ENCODE measurements at places on chromosomes 7 and 10.

GRCh38 chr7:22566592-22566991, 66.6 kb upstream of the STEAP1B start:
- no peak for DNase-seq

GRCh38 chr10:29522061-29522855, 112.5 kb downstream of the SVIL start:
- DNase-seq: peak; percentile 59

DNA sequence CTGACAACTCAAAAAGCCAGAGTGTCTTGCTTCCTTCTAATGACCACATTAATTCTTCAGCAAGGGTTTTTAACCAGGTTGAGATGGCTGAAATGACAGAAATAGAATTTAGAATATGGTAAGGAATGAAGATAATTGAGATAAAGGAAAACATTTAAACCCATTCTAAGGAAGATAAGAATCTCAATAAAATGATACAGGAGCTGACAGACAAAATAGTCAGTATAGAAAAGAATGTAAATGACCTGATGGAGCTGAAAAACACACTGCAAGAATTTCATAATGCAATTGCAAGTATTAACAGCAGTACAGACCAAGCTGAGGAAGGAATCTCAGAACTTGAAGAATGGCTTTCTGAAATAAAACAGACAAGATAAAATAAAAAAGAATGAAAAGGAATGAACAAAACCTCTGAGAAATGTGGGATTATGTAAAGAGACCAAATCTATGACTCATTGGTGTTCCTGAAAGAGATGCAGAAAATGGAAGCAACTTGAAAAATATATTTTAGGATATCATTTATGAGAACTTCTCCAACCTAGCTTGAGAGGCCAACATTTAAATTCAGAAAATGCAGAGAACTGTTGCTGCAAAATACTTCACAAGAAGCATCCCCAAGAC, 87.1 kb downstream of the SAMD9 start:
- DNase-seq: no peak

DNA sequence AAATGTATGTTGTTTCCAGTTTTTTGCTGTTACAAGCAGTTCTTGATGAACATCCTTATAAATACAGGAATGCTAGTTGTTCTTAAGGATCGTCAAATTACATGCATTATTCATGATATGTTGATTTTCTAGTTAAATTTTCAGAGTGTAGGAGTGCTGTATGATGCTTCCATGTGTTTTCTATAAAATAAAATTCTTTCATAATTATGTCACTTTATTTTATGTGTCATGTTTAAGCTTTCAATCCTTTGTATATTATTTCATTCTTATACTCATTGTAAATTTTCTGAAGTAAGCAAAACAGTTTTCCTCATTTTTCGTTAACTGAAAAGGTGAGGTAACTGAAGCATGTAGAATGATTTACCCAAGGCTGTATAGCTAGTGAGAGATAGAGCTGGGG, 16.8 kb upstream of the MYPN start:
- no peak for DNase-seq

GRCh38 chr10:35438718-35439571, 102.6 kb downstream of the CCNY start:
- DNase-seq: no peak

DNA sequence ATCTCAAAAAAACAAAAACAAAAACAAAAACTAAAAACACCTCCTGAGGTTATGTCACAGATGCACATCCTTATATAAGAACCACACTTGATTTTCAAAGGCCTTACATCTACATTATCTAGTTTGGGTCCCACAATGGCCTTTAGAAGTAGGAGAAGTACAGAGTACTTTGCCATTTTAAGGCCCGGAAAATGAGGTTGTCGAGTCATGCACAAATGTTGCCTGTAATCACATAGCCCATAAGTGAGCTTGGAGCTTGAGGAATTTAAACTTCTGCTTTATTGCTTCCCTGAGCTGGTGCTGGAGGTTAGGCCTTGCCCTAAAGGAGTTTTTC, 9.7 kb upstream of the MKRN1 start:
- DNase-seq: no peak

DNA sequence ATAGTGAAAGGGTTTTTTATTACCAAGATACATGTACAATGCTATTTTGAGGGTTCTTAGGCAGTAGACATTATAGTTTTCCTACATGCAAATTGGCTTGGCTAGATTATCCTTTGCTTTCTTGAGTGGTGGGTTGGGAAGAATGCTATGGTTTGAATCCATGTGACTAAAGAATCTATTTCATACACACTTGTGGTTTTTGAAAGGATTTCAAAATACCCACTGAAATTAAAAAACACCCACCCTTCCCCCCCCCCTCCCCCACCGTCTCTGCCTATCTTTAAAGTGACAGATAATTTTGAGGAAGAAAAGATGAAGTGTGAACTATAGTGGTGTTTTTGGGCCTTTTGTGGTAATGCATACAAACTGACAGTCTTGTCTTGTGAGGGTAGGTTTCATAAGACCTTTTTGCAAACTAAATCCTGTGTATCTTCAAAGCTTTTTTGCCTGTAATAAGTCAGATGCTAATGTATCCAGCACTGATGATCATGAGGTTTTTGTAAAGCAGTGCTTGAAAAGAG, 90.9 kb downstream of the TPST1 start:
- no peak for DNase-seq

DNA sequence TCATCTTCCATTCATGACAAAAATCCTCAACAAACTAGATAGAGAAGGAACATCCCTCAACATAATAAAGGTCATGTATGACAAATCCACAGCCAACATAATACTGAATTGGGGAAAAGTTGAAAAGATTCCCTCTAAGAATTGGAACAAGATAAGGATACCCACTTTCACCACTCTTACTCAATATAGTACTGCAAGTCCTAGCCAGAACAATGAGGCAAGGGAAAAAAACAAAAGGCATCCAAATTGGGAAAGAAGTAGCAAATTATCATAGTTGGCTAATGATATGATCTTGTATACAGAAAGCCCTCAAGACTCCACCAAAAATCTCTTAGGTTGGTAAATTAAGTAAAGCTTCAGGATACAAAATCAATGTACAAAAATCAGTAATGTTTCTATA, 4.7 kb downstream of the POT1 start:
- no peak for DNase-seq

- DNase-seq: no peak
Observed at GRCh38 chr10:62446627-62447026, 72.5 kb downstream of the ZNF365 start.

DNA sequence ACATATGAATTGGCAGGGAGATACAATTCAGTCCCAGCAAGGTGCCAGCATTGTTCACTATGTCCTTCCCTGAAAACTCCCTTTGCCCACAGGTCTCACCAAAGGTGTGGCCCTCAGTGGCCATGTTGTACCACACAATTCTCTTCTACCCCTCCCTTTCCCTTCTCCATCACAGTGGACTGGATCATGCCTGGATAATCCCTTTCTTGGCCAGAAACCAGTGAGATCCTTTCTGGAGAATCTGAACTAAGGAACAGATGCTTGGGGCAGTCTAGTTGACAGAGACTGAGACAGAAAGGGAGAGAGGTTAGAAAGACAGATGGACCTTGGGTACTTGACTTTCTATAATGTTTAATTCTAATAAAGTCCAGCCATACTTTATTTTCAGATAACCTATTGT, 9.5 kb downstream of the NMT2 start:
- DNase-seq: no peak

- no peak for DNase-seq
Observed at GRCh38 chr10:86215712-86216111, 150.9 kb downstream of the GRID1 start.

GRCh38 chr10:100943508-100943907, 25.8 kb upstream of the SEMA4G start:
- no peak for DNase-seq

DNA sequence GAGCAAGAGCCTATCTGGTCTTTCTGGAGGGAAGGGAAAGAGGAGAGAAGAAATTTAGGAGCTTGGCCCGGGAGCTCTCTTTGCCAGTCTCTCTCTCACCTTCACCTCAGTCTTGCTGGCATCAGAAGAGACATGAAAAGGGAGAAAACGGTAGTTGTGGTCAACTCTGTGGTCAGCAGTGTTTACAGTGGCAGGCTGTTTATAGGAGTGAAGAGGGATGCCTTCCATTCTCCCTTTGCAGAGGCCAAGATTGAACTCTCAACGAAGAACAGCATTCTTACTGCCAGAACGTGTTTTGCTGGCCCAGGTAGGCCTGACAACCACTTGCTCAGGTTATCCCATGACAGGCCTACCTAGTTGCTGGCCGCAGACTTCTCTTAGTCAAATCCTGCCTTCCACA, 133.3 kb downstream of the CCDC3 start:
- DNase-seq: no peak

GRCh38 chr10:4028027-4028471, 243.0 kb upstream of the KLF6 start:
- no peak for DNase-seq

GRCh38 chr7:77825131-77825530, 26.6 kb downstream of the PHTF2 start:
- no peak for DNase-seq

All from right forelimb (tissue), 1 donor.